ENCODE measurements at places on chromosomes 2 and 18.

DNA sequence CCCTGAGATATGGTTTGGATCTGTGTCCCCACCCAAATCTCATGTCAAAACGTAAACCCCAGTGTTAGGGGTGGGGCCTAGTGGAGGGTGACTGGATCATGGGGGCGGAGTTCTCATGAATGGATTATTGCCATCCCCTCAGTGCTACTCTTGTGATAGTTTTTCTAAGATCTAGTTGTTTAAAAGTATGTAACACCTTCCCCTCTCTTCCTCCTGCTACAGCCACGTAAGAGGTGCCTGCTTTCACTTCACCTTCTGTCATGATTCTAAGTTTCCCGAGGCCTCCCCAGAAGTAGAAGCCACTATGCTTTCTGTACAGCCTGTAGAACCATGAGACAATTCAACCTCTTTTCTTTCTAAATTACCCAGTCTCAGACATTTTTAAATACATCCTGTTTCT, 16.9 kb downstream of the PUM2 start:
- no peak for DNase-seq

DNA sequence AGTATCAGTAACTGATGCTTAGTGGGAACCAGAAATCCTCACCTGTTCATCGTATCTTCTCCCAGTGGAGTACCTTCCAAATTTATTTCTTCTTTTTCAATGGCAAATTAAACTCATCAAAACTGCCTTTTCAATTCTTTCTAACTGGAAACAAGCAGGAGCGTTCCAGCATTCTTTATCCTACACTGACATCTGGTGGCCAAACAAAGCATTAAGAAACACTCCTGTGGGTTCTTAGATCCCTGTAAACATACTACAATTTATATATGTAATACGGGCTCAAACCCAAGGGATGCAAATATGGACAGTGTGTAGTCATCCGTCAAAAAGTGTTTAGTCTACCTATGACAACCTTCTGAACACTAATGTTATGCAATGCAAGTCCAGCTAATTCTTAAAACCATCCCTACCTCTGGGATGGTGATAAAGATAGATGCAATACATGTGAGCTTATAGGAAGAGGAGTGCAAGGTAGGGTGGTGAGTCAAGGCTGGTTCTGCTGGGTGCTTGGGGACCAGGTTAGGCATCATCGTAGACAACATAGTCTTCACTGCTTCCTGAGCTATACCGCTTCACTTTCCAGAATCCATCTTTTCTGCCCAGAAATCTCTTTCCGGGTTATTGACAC, 375.0 kb downstream of the CTNNA2 start:
- DNase-seq = peak; percentile 22

DNA sequence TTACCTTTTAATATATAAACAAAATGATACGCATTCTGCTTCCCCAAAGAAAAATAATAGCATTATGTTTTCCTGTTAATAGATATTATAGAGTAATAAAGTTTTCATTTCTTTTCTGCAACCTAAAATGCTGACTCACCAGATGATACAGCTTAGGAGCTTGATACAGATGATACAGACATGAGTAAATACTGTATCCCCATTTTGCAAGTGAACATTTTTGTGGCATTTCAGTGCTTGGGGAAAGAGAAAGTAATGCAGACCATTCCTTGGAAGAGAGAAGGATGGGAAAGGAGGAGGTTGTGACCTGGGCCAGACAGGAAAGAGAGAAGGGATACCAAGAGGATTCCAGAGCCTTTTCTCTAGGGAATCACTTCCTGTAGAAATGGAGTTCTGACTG, 97.5 kb upstream of the FSHR start:
- no peak for DNase-seq

GRCh38 chr2:44975571-44976450, 33.4 kb downstream of the SIX2 start:
- no peak for DNase-seq

- DNase-seq = peak; percentile 17
Measured at GRCh38 chr18:49920731-49921130, 107.4 kb upstream of the ACAA2 start.

DNA sequence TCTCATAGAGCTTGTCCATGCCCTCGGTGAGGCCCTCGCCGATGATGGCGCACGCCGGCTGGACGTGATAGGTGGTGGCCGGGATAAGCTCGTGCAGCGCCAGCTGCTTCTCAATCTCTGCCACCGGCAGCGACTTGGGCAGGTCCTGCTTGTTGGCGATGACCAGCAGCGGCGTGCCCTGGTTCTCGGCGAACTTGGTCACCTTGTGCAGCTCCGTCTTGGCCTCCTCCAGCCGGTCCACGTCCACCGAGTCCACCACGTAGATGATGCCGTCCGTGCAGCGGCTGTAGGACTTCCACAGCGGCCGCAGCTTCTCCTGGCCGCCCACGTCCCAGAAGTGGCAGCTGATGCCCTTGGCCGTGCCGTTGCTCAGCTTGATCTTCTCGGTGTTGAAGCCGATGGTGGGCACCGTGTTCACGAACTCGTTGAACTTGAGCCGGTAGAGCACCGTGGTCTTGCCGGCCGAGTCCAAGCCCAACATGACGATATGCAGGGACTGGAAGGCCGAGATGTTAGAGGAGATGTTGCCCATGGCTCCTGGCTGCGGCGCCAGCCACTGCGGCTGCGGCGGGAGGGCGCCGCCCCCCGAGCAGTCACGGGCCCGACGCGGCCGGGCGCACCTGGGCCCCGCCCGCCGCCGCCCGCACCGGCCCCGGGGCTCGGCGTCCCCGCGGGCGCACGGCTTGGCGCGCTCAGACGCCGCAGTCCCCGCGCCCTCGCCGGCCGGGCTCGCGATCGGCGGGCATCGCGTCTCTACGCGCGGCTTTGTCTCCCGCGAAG, 636 bp downstream of the ARL4C start:
- peak; percentile 58 for DNase-seq

DNA sequence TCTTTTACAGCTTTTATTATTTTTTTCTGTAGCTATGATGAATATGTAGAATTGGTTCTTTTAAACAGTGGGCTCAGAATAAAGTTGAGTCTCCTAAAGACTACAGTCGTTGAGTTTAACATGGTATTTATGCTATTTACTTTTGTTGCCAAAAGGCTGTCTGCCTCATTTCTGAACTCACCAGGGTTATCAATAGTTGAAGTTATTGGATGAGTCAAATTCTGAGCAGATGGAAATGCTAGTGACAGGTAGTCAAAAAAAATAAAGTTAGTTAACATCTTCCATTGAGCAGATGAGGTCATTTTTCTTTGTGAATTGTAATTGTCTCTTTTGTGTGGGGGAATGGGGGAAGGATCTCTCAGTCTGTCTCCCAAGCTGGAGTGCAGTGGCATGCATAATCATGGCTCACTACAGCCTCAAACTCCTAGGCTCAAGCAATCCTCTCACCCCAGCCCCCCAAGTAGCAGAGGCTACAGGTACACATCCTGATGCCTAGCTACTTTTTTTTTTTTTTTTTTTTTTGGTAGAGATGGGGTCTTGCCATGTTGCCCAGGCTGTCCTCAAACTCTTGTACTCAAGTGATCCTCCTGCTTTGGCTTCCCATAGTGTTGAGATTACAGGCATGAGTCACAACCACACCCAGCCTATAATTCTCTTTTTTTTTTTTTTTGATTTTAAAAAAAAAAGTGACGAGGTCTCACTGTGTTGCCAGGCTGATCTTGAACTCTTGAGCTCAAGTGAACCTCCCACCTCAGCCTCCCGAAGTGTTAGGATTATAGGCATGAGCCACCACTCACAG, 8.9 kb downstream of the PAPOLG start:
- DNase-seq = no peak

DNA sequence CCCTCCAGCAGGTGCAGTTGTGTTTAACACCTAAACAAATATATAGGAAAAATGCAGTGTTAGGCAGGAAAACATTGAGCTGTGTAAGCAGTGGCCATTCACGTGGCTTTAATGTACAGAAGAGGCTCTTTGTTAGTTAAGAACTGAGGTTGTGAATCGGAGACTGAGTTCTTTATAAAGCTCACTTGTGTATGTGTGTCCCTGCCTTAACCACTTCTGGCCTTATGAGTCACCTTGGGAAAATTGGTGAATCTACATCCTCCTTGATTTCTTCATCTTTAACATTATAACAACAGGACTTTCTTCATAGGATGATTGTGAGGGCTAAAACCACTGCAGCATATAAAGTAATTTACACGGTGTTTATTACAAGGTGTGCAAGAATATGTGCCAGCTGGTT, 188.4 kb upstream of the TPO start:
- DNase-seq = no peak

DNA sequence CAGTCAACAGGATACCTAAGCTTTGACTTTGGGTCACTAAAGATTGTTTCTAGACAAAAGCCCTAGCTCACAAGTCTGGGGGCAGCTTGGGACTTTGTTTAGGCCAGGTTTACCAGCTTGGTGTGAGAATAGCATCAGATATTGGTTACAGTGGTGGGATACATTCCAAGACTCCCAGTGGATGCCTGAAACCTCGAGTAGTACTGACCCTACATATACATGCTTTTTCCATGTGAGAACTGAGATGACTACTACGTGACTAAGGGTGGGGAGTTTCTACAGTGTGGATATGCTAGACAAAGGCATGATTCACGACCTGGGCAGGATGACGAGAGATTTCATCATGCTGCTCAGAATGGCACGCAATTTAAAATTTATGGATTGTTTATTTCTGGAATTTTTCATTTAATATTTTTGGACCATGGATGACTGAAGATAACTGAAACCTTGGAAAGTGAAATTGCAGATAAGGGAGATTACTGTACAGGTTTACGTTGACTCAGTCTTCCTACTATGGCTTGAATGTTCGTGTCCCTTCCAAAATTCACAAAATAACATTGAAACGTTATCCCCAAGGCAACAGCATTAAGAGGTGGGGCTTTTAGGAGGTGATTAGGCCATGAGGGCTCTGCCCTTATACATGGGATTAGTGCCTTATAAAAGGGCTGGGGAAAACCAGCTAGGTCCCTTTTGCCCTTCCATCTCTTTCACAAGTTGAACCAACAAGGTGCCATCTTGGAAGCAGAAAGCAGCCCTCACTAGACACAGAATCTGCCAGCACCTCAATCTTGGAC, 50.2 kb upstream of the CTAGE1 start:
- no peak for DNase-seq

- DNase-seq = no peak
Measured at GRCh38 chr18:44370861-44371260, 309.8 kb upstream of the SETBP1 start.

DNA sequence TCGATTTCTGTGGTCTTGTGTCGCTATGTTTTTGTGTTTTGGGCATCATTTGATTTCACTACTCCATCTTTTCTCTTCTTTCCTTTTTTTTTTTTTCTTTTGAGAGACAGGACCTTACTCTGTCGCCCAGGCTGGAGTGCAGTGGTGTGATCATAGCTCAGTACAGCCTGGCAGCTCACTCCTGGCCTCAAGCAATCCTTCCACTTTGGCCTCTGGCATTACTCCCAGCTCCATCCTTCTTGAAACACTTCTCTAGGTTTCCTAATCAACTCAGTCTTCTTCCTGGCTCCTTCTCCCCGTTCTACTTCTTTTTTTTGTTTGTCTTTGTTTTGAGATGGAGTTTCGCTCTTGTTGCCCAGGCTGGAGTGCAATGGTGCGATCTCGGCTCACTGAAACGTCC, 26.5 kb downstream of the TCF23 start:
- no peak for DNase-seq

DNA sequence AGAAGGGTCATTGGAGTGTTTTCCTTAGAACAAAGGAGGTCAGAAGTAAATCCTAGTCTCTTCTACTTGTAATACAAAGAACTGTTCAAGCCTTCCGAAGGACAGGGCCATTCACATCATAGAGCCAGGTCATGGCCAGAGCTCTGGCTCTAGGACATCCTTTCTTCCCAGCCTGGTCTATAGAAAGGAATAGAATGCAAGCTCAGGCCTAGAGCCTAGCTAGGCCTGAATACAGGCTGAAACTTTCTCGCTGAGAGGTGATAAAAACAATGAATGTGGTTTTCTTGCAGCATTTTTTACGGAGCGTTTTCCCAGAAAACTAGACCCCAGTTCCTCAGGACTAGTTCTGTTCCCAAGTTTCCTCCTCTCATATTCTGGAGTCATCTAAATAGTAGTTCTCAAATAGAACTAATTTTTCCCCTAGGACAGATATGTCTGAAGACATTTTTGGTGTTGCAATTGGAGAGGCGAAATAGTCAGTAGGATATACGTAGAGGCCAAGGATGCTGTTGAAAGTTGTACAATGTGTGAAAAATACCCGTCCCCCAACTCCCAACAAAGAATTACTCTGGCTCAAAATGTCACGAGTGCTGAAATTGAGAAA, 6.8 kb downstream of the UGT1A6 start:
- no peak for DNase-seq

GRCh38 chr18:34787931-34788532, 77.9 kb downstream of the DTNA start:
- peak; percentile 19 for DNase-seq

GRCh38 chr2:11264007-11264406, 80.4 kb downstream of the ROCK2 start:
- no peak for DNase-seq

GRCh38 chr18:21257386-21257785, 15.4 kb downstream of the GREB1L start:
- no peak for DNase-seq
